ENCODE measurements at places on chromosomes 5 and 9.

- no peak for DNase-seq
Measured at GRCh38 chr5:128341056-128341455, 197.0 kb downstream of the FBN2 start.

- DNase-seq = no peak
Measured at GRCh38 chr9:110876929-110877328, 161.3 kb downstream of the LPAR1 start.

DNA sequence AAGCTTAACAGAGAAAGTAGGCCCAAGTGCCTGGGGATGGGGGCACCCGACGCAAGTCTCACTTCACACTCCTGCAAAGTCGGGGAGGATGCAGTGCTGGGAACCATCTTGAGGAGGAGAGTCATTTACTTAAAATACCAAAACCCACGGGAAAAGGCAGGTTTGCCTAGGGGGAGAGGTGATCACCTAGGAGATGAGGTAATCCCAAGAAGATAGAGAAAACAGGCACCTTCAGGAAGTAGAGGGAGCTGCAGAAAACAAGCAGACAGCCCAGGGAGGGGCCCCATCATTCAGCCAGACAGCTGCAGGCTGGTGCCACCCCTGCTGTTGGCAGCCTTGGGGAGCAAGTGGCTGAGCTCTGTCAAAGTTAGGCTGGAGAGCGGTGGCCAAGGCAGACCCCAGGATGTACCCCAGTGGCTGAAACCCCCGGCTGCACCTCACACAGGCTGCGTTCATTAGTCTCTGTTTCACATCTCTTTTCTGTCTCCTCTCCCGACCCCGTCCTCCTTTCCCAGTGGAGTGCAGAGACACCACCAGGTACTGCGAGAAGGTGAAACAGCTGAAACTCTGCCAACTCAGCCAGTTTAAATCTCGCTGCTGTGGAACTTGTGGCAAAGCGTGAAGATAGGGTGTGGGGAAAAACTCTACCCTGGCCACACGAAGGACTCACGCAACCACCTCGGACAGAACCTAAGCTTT lies 124.9 kb downstream of the SAXO1 start:
- DNase-seq = no peak

- DNase-seq = no peak
Measured at GRCh38 chr9:123609844-123610243, 253.8 kb downstream of the CRB2 start.

- no peak for DNase-seq
Measured at GRCh38 chr5:158033724-158034123, 174.8 kb upstream of the CLINT1 start.

DNA sequence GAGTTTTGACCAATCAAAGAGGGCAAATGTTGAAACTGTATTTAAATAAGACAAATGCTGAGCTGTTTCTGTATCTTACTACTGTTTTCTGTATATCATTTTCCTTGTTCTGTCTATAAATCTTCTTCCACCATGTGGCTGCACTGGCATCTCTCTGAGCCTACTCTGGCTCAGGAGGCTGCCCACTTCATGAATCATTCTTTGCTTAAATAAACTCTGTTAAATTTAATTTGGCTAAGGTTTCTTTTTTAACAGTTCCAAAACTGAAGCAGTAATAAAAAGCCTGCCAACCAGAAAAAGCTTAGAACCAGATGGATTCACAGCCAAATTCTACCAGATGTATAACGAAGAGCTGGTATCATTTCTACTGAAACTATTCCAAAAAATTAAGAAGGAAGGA lies 40.2 kb upstream of the TAS2R1 start:
- no peak for DNase-seq

GRCh38 chr5:6108981-6109825 lies 269.1 kb downstream of the MED10 start:
- no peak for DNase-seq

DNA sequence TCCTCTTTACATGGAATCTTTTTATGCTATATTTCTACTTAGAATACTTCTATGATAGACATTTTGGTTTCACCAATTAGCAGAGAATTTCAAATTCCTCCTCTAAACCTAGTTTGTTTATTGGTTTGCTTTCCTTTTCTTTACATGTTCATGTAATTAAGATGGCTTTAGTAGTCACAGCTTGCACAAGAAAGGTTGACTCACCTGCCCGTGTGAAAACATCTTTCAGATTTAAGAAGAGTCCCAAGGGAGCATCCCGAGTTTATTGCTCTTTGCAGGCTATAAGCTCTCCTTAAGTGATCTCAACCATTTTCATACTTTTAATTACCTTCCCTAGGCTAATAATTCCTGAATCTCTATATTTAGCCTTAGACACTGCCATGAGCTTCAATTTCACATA lies 28.9 kb downstream of the TYRP1 start:
- DNase-seq = no peak

DNA sequence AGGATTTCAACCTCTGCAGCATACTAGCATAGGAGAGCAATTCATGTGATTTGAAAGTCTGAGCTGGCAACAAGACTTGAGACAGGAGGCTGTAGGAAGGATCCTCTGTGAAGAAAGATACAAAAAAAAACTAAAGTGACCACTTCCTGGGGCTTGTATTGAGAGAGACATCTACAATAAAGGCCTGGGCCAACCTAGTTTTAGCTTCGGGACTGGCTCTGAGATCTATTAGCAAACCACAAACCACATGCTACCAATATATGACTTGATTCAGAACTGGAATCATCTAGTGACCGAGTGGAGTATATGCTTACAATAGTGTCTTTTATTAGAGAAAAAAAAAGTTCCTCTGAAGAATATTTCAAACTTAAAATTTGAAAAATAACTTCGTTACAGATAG lies 1448.9 kb upstream of the CDH6 start:
- DNase-seq = no peak

DNA sequence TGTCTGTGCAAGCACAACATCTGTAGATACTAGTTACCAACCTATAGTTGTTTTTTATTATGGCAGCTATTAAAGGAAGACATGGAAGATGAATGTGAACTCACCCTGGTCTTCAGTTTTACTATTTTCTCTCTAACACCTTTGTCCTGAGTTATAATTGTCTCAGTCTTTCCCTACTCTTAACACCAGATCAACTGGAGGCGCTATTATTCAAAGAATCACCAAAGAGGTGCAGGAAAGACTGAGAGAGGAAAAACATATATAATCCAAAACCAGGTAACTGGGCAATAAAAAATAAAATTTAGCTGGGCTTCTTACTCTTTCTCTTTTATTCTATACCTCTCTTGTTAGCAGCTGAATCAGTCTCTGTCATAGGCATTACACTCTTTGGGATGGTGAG lies 134.2 kb upstream of the C6 start:
- no peak for DNase-seq

DNA sequence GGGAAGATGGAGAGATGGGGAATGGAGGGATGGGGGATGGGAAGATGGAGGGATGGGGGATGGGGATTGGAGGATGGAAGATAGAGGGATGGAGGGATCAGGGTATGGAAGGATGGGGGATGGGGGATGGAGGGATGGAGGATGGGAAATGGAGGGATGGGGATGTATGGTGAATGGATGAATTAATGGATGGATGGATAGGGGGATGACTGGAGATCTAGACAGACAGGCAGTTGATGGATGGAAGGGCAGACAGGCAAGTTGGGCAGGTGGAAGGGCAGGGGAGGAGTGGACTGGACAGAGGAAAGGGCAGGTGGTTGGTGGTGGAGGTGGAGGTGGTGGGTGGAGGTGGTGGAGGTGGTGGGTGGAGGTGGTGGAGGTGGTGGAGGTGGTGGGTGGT lies 167.2 kb downstream of the C9orf50 start:
- DNase-seq = no peak

DNA sequence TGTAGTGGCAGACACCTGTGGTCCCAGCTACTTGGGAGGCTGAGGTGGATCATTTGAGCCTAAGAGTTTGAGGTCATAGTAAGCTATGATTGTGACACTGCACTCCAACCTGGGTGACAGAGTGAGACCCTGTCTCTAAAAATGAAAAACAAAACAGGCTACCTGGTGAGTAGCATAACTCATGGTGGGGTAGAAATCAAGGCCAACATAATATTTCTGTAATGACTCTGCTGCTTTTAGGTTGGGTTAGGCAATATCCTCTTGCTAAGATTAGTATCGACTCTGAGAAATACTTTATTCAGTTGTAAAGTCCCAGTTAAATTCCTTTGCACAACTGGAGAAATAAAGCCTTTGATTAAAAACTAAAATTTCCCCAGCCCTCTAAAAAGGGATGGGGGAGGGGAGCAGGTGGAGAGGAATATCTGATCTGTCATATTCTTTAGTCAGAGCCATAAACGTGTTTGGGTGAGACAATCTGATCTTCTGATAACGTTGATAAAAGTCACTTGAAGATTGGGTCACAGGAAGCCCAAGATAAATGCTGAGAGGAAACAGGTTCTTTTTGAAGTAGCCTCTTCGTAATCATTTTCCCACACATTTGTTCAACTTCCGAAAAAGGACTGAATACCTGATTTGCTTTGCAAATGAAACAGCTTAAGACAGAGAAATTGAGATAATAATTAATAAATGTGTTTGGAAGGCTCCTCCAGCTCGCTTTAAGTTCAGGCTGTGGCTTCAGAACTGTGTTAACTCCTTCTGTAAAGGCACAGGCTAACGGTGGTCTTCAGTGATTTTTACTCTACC lies 14.9 kb downstream of the IL4 start:
- DNase-seq = no peak

- DNase-seq = no peak
Measured at GRCh38 chr9:82332774-82333152, 344.2 kb downstream of the SPATA31D1 start.

DNA sequence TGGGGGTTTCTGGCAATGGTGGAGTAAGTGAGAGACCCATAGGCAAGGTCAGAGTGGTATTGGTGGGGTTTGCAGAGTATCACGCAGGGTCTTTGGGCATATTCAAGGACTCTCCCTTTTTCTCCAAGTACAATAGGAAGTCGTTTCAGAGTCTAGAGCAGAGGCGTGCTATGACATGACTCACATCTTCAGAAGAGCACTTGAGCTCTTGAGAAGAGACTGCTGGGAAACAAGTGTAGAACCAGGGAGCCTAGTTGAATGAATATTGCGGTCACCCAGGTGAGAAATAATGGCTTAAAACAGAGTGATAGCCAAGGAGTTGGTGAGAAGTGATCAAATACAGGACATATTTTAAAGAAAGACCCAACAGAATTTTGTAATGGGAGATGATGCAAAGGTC lies 813.4 kb downstream of the TLE1 start:
- no peak for DNase-seq

- no peak for DNase-seq
Measured at GRCh38 chr9:87461256-87461655, 36.4 kb upstream of the DAPK1 start.

DNA sequence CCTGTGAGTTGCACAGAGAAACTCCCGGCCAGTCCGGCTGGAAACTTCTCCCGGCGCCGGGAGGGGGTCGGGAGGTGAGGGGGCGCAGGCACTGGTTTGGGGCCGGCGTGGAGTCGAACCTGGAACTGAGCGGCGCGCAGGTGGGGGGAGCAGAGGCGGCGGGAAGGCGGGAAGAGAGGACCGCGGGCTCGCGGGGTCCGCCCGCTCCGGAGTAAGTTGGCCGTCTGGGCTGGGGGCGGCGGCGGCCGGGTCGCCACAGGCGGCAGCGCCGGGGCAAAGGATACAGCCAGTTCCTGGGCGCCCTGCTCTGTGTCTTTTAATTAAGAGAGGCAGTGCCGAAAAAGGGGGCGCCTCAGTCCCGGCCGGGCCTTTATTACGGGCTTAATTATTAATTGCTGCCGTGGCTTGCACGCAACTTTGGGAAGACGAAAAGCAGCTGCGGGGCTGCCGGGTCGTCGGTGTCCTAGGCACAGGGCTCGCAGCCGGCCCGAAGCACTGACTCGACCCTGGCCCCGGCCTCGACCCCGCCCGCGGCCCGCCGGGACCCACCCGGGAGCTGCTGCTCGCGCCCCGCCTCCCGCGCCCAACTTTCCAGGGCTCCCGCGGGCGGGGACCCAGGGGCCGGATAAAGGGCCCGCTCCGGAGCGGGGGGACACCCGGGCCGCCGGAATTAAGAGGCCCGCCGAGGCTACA lies 1.1 kb downstream of the NTNG2 start:
- no peak for DNase-seq

DNA sequence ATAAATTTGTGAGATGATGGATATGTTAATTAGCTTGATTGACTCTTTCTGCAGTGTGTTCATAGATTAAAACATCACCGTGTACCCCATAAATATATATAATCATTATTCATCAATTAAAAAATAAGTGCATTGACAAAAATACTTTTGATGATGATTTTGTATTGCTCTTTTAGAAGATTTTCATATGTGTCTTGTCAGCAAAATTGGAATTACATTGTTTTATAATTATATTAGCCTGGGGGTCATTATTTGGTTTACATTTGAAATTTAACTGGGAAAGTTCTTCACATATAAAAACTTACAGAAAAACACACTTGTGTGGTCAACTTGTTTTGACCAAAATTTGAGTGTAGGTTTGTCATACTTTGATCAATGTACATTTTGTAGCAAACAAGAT lies 614.6 kb upstream of the ITGA1 start:
- no peak for DNase-seq

- no peak for DNase-seq
Measured at GRCh38 chr5:110880413-110880812, 141.6 kb downstream of the SLC25A46 start.

GRCh38 chr9:96603305-96604003 lies 16.2 kb downstream of the CDC14B start:
- no peak for DNase-seq

DNA sequence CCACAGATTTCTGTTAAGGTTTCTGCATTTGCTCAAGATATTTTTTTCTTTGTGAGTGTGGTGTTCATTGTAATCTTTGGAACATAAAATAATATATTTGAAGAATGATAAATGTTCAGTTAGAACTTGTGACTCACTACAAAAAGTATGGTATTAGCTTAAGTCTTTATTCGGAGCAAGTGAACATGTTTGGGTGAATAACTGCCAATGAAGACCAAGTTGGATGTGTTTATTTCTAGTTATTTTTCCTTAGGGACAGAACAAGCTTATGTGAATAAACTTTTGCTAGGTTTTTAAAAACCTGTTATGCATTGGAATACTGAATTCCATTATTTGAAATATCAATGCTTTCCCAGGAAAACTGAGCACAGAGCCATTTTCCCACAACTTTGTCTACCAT lies 418.6 kb downstream of the SLCO4C1 start:
- DNase-seq = no peak

DNA sequence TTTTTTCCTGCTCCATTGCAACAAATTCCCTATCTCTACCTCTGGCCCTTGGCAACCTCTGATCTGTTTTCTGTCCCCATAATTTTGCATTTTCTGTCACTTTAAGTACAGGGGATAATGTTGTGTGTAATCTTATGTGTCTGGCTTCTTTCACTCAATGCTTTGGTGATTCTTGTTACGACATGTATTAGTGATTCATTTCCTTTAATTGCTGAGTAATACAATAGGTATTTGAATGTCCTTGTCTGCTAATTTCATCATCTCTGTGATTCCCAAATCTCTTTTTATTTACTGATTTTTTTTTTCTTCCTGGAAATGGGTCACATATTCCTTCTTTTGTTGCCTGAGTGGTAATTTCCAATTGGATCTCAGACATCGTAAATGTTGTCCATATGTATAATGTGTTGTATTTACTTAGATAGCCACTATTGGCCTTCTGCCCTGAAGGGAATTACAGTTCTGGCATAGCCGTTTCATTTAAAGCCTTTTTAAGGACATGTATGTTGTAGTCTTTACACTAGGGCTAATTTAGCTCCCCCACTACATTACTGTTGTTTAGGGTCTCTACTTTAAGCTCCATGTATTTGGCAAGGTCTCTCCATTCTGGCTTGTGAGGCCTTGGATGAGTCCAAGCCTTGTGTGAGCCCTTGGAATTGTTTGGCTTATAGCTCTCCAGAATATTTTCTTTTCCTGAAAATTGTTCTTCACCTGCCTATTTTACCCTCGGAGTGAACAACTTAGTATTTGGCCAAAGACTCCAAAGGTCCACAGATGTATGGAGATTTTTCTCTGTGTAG lies 683.8 kb downstream of the LRRC70 start:
- no peak for DNase-seq

- peak; percentile 53 for DNase-seq
Measured at GRCh38 chr5:108381350-108381953, 446 bp downstream of the FBXL17 start.
